ENCODE measurements at places on chromosomes 3 and 15.

DNA sequence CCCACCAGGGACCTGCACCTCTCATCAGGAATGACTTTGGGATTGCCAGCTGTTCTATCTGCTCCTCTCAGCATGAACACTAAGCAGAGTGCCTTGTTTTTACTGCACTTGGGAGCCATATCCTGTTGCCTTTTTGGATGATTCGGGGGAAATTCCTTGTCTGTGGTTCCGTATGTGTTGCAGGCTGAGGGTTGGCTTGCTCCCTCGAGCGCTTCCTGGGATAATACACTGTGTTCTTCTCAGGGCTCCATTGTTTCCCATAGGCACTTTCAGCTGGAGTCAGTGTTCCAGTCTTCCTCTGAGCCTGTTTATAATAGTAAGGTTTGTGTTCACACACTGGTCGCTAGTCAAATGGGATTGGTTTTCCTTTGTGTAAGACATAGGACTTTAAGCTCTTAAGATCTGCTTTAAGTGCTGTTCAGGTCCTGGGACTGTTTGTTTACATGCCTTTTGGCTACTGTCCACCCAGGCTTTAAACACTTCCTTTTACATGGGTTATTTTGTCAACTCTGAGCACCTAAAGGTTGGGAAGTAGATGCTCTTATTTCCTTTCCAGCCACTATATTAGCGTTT lies 23.4 kb downstream of the BOC start:
- DNase-seq, result no peak

- no peak for DNase-seq
Measured at GRCh38 chr3:46030626-46031025, 3.3 kb upstream of the XCR1 start.

- no peak for DNase-seq
Measured at GRCh38 chr15:63387748-63388493, 6.3 kb upstream of the CA12 start.

DNA sequence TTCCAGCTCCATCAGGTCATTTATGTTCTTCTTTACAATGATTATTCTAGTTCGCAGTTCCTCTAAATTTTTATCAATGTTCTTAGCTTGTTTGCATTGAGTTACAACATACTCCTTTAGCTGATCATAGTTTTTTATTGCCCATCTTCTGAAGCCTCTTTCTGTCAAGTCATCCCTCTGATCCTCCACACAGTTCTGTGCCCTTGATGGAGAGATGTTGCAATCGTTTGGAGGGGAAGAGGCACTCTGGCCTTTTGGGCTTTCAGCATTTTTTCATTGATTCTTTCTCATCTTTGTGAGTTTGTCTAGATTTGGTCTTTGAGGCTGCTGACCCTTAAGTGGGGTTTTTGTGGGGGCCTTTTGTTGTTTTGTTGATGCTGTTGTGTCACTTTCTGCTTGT lies 234.6 kb upstream of the CBLB start:
- no peak for DNase-seq

- DNase-seq, result no peak
Measured at GRCh38 chr15:65374821-65375401, 2.9 kb downstream of the IGDCC3 start.

DNA sequence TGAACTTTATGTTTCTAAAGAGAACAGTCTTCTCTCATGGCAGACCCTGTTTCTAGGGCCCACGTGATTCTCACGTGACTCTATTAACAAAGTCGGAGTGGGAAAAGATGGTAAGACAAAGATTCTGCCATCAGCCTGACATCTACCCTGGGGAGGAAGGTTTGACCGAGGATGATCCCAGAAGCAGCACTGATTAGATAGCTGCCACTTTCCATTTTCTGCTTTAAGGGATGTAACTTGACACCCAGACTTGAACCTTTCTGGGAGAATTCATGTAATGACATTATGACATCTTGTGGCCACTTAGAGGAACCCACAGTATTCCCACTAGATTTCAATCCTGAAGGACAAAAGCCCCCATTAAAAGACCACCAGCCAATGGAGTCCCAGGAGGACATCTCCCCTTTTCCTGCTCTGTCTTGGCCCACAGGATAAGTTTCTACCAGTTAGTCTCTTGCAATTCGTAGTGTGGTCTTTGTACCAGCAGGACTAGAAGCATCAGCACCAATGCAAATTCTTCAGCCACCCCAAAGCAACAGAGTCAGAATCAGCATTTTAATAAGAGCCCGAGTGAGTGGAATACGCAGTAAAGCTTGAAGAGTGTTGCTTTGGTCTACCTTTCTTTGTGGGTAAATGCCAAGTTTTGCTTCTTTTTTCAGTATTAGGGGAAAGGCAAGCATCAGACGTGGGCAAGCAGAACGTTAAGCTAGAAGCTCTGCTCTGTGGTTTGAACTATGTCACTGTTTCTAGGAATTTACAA lies 480.5 kb upstream of the PROK2 start:
- no peak for DNase-seq

DNA sequence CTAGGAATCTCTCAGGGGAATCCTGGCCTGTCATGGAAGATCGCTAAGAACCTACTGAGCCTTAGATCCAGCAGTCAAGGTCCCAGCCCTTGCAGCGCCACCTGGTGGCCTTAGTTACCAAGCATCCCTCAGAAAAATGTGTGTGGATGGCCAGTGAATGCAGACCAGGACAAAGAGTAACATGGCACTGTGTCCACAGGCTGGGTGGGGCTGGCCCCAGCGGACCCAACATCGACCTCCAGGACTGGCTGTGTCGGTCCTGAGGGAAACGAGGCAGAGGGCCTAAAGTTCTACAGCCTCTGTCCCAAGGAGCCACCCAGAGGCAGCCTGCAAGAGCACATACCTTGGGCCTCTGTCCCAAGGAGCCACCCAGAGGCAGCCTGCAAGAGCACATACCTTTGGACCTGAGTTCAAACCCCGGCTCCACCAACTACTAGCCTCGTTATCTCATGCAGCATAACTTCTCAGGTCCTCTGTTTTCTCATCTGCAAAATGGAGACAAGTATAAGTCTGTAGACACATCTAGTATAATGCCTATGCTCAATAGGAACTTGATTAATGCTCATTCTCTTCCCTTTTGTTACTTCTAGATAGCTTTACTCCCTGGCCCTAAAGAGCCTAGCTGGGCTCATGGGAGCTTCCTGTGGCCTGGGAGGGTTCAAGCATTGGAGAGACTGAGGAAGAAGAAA lies 57.5 kb upstream of the HERC1 start:
- DNase-seq, result peak; percentile 67

DNA sequence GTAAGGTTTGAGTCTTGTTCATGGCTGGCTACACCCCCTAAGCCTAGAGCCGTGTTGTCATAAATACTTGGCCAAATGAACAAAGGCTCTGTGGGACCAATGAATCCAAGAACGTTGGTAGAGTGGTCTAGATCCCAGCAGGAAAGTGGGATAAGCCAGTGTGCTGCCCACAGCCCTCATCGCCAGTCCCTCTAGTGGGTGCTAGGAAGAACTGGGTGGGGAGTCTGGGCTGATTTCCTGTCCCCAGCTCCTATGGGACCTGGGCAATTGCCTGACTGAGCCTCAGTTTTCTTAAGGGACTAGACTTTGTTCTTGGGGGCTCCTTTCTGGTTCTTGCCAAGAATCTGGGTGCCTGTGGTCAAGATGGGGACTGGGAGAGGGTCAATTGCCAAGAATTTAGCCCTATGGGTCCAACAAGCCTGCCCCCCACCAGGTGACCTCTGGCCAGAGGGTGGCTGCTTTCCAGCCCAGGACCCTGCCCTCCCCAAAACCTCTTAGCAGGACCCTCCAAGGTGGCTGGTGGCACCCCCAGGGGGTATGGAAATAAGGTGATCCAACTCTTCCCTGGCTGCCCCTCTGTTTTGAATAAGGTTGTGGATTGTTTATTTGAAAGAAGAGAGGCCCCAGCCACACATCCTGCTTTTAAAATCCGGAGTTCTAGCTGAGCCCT lies 42.7 kb downstream of the SMAD6 start:
- DNase-seq, result no peak

- no peak for DNase-seq
Measured at GRCh38 chr15:76730262-76730661, 174.9 kb downstream of the SCAPER start.
